ENCODE measurements at places on chromosomes 7 and 10.

GRCh38 chr7:30366606-30367005 lies 82.2 kb downstream of the ZNRF2 start:
- DNase-seq = no peak

DNA sequence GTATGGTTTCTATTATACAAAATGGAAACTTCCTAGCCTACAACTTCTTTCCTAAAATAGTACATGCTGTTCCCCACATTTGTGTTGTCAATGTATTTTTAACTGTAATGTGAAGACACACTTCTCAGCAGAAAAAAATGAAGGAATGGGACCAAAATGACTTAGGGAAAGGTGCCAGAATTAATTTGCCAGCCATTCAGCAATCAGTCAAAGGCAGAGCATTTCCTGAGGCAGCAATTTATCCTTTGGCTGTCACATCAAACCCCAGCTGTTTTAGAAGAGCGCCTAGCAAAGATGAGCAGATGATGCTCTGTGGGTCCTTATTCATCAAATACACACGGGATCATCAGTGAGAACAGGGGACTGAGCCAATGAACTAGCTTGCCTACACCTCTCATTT lies 592.5 kb downstream of the KCNMA1 start:
- DNase-seq = no peak

GRCh38 chr10:127300868-127301321 lies 104.5 kb upstream of the INSYN2A start:
- DNase-seq = no peak

DNA sequence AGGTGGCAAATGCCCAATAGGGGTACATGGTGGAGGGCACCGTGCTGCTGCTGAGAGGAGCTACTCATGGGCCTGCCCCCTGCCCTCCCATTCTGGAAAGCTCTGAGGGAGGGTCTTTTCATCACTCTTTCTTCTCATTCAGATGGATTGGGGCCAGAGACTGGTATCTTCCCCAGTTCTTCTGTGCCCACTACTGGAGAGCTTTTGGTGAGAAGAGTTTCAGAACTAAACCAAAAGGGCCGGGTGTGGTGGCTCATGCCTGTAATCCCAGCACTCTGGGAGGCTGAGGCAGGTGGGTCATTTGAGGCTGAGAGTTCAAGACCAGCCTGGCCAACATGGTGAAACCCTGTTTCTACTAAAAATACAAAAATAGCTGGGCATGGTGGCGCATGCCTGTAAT lies 12.5 kb downstream of the ADRA2A start:
- DNase-seq = no peak

DNA sequence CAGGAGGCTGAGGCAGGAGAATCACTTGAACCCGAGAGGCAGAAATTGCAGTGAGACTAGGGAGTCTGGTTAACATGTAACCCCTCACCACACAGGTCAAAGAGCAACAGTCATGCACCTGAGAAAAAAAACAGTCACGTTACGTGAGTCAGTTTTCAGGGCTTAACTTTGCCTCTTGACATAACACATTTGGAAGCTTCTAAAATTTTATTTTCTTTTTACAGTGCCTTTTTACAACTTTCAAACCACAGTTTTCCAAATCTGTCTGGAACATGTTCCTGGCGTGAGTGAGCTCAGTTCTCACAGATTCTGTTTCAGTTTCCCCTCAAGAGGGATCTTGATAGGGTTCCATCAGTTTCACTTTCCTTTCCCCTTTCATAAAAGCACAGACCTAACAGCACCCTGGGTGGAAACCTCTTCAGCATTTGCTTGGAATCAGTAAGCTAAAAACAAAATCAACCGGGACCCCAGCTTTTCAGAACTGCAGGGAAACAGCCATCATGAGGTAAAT lies 4.4 kb downstream of the IFIT3 start:
- DNase-seq = no peak

GRCh38 chr7:1919539-1920265 lies 249.6 kb downstream of the ELFN1 start:
- no peak for DNase-seq

GRCh38 chr10:70130878-70131559 lies 1.6 kb downstream of the AIFM2 start:
- DNase-seq = no peak

DNA sequence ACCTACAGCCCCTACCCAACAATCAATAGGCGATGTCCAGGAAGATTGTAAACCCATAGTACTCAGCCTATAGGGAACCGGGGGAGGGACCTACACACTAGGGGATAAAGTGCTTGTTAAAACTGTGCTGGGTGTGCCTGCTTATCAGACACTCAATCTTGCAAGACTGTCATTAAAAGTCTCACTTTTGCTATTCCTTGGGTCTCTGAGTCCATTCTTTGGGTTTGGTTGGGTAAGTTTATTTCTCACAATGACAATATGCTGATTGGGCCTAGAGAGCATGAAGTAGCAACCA lies 45.6 kb downstream of the PTPRE start:
- DNase-seq = no peak

GRCh38 chr10:61319386-61320256 lies 133.6 kb downstream of the TMEM26 start:
- no peak for DNase-seq

GRCh38 chr10:90560331-90560730 lies 297.5 kb downstream of the HTR7 start:
- DNase-seq = no peak

DNA sequence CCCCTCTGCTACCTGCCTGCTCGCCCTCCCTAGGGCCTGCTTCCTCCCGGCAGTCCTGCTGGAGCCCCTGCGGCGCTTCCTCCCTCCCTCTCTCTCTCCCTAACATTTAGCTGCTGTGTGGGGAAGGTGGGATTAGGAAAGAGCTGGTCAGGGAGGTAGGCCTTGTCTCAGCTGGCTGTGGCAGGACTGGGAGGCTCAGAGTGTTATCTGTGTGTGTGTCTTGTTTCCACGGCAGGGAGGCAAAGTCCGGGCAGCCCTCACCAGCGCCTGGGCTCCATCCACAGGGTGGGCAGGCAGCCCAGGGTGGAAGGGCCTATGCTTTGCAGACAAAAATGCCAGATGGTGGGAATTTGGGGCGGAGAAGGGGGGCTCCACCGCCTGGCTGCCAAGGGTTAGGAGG lies 105.7 kb downstream of the RPS24 start:
- no peak for DNase-seq

DNA sequence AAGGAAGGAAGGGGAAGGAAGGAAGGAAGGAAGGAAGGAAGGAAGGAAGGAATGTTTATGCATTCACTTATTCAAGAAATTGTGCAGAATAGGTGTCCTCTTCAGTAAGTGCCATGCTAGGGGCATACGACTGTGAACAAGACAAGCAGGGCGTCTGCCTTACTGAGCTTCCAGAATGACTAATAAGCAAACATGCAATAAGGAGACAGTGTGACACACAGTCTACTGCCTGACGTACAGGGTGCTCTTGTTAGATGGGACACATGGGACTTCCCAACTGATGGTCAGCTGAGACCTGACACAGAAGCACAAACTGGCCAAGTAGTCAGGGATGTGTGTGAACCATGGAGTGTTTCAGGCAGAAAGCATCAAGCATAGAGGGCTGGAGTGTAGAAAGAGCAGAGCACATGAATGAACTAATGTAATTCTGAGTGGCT lies 18.2 kb downstream of the DNAJC12 start:
- no peak for DNase-seq

DNA sequence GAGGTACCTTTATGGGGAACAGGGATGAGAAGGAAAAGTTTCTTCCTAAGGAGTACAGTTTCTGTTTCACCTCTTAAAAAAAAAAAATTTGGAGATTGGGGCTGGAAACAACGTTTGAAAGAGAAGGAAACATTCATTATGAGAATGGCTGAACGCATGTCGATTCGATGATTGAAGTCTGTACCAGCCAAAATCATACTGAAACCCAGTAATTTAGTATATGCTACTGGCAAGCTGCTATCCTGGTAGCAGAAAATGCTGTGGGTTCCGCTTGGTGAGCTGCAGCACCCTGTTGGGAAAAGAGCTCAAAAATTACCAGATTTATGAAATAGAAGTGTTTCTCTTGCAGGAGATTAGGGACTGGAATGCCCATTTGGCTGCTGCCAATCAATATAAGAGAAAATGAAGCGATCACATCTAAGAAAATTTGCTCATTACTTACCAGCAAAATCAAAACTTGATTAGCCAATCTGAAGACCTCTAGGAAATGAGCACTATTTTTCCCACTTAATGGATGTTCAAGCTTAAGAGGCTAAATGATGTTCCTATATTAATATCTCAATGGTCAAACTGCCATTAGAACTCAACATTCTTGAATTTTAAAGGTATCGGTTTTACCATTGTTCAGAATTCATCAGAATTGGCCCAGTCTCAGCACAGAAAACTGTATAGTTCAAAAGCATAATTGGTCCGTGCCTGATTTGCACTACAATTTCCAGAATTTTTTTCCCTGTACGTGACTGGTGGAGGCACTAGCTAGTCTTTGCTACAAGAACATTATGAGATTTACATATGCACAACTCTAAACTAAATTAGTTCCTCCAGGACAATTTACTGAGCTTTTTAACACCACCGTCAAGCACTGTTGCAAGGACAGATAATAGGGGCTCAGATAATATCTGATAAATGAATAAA lies 1.2 kb upstream of the ITGB1 start:
- no peak for DNase-seq

DNA sequence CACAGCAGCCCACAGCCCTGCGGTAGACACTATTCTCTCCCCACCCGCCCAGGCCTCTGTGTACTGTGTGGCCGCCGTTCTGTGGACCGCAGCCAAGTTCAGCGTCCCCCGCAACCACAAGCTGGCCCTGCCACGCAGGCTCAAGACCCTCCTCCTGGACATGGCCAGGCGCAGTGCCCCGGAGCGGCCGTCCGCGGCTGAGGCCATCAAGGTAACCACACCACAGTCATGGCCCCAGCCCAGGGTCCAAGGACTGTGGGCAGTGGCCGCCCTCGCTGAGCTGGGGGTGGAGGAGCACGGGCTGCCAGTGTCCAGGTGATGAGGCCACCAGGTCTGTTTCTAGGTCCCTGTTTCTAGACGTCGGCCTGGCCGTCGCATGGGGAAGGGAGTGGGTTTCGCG lies 34.4 kb upstream of the UTF1 start:
- DNase-seq = no peak

GRCh38 chr7:103127006-103127405 lies 21.9 kb downstream of the NAPEPLD start:
- no peak for DNase-seq

DNA sequence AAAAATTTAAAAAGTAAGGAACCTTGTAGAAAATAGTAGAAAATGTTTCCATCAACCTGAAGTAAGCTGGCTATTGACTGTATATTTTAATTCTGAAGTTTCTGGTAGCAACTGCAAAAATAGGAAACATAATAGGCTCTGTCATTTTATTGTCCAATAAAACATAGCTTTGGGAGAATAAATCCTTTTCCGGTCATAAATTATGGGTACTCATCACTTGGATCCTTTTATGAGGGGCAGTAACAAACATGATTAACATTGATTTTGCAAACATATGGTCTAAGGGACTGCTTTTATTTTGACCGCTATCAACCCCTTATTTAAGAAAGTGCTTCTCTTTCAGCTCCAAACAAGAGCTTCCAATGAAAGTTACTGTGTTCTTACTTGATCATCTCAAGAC lies 495.9 kb upstream of the ANKRD30A start:
- DNase-seq = no peak

DNA sequence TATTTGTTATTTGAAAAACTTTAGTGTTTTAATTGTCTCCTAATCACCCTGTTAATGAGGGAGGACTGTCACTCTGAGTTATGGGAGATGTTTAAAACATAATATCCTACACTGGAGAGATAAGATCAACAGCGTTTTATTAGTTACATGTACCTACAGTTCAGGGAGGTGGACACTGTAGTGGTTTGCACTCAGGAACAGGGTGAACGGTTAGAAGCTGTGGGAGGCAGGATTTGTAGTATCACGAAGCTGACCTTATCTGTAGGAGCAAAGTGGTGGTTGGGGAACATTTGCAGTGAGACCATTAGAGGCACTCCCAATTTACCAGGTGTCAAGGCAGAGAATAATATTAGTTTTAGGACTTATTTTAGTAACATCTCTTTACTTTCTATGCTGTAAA lies 193.3 kb upstream of the KCND2 start:
- no peak for DNase-seq

- no peak for DNase-seq
Observed at GRCh38 chr10:79361726-79362397, 14.6 kb downstream of the PPIF start.

GRCh38 chr7:101969997-101970585 lies 152.7 kb downstream of the CUX1 start:
- DNase-seq = no peak

DNA sequence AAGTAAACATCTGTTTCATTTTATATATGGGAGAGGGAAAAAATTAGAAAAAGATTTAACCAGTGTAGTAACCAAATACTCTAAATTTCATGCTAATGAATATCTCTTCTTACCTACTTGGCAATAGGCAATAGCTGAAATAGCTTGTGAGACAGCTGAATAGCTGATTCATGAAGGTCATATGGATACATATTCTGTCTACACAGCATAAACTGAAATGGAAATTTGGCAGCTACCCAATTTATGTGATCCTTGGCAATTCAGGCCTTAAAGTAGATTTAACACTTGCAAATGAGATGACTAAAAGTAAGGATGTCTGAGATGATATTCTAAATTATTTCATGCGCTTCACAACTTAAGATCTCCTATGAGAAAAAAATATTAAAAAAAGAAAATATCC lies 261.2 kb upstream of the SEMA3A start:
- no peak for DNase-seq

GRCh38 chr10:88104223-88104622 lies 240.8 kb downstream of the PTEN start:
- no peak for DNase-seq

GRCh38 chr7:148553979-148554378 lies 36.6 kb upstream of the C7orf33 start:
- DNase-seq = no peak

DNA sequence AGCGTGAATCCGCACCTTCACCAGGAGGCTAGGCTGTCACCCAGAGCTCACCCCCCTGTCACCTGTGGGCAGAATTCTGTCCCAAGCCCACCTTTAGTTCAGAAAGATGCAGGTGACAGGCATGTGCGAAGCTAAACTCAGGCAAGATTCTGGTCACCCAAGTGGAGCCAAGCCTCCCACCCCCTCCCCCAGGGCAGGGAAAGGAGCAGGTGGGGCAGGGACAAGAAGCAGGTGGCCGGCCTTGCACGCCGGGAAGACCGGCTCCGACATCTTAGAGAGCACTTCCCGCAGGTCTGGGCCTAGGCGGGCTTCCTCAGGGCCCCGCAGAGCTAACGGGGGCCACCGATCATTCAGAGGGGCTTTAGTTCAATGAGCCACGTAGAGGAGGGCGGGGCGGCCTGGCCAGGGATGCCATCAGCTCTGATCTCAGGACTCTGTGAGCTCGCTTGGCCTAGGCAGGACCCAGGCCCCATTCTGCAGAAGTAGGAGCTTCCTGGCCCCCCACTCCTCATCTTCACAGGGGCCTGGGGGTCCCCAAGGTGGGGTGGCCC lies 19.9 kb downstream of the UNCX start:
- DNase-seq = no peak

GRCh38 chr10:3235996-3236510 lies 63.5 kb upstream of the PITRM1 start:
- no peak for DNase-seq

All from stimulated activated CD4-positive, alpha-beta T cell treated with anti-CD3 and anti-CD28 coated beads, Interleukin-4, amount 100 ng/mL, for 48 hours (primary cell).